ENCODE measurements at places on chromosomes 1 and 21.

DNA sequence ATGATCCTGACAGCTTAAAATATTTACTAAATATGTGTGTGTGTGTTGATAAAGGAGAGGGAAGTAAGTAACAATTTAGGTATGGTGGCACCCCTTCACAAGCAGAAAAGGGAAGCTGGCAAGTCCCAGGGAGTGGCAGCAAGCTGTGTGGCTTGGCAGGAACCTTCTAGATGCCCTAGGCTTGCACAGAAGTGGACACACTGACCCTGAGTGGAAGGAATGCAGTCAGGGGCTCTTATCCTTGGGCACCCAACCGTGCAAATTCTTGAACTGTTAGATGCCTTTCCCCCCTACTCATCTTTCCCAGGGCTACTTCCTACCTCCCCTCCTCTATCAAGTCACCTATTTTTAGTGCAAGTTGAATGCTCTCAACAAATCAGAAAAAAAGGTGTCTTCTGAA, 18.9 kb downstream of the ACP6 start:
- DNase-seq, result no peak

- DNase-seq, result no peak
These were observed 658.6 kb upstream of the CAMK1G start for GRCh38 chr1:208924928-208925327.

GRCh38 chr1:169925505-169926482, 32.1 kb upstream of the SCYL3 start:
- no peak for DNase-seq

- no peak for DNase-seq
These were observed 459 bp downstream of the CAPZB start for GRCh38 chr1:19484798-19485361.

DNA sequence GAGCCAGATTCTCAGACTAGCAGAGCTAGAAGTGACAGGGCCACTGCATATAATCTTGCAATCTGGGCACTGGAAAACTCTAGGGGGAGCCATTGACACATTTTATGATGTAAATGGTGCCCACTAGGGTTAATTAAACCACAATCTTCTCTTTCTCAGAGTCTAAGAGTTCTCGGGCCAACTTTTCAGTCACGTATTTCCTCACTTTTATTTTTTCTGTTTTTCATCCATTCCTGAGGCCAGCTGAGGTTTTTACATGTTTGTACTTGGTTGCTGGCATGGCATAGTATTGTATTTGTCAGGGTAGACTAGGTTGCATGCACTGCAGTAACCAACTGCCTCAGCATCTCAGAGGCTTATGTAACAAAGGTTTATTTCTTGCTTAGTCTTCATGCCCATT, 138.2 kb downstream of the ZNF326 start:
- no peak for DNase-seq

DNA sequence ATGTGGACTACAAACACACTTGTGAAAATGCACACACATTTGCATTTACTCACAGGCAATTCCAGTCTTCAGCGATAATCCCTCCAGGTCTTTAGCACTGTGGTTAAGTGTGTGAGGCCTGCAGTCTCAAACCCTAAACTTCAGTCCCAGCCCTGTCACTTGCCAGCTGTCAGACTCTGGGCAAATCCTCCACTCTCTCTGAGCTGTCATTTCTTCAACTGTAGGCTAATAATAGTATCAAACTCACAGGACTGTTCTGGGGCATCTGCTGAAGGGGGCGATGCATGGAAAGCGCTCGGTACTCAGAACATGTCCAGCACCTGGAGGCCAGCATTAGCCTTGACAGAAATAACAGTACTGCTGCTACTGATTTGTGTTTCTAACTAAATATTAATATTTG, 48.2 kb downstream of the NEK2 start:
- DNase-seq, result no peak

- no peak for DNase-seq
These were observed 277.6 kb downstream of the PBX1 start for GRCh38 chr1:164836614-164837018.

DNA sequence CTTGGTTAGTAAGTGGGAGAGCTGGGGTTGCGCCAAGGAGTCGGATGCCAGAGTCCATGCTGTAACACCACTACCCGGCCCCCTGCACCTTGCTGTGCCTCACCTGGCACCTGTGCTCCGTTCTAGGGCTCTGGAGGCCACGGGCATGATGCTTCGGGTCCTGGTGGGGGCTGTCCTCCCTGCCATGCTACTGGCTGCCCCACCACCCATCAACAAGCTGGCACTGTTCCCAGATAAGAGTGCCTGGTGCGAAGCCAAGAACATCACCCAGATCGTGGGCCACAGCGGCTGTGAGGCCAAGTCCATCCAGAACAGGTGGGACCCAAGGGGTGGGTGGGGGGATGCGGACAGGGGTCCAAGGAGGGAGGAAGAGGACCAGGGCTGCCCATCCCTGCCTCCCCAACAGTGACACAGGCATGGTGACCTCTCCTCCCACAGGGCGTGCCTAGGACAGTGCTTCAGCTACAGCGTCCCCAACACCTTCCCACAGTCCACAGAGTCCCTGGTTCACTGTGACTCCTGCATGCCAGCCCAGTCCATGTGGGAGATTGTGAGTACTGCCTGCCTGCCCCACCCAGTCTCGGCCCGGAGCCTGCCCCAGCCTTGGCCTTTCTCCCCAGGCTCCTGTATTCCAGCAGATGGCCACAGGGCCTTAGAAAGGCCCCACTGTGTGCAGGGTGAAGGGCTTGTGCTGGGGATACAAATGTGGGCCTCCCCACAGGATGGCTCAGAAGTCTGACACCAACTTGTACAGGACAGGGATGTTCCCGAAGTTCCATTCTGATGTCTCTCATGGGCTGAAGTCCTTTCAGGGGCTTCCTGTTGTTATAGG, 9.6 kb upstream of the HTR6 start:
- DNase-seq, result no peak

- no peak for DNase-seq
These were observed 25.2 kb downstream of the PLPPR5 start for GRCh38 chr1:98979463-98979862.

DNA sequence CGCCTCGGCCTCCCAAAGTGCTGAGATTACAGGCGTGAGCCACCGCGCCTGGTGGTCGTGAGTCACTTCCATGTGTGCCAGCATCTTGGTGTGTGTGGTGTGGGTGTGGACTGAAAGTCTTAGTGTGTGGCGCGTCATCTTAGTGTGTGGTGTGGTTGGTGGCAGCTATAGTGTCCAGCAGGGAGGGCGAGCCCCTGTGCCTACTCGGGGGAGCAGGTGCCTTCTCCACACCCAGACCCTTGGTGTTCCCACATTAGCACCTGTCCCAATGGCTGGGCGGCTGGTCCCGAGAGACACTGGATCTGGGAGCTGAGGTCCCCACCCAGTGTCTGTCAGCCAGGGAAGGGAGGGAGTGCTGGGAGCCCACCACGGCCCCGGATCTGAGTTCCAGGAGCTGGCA, 2.8 kb downstream of the SCNN1D start:
- no peak for DNase-seq

- no peak for DNase-seq
These were observed 179.6 kb upstream of the CAMK1G start for GRCh38 chr1:209403921-209404320.

- DNase-seq, result no peak
These were observed 76.4 kb upstream of the PRMT6 start for GRCh38 chr1:106980121-106980520.

GRCh38 chr1:22341791-22342605, 109.7 kb upstream of the ZBTB40 start:
- no peak for DNase-seq

DNA sequence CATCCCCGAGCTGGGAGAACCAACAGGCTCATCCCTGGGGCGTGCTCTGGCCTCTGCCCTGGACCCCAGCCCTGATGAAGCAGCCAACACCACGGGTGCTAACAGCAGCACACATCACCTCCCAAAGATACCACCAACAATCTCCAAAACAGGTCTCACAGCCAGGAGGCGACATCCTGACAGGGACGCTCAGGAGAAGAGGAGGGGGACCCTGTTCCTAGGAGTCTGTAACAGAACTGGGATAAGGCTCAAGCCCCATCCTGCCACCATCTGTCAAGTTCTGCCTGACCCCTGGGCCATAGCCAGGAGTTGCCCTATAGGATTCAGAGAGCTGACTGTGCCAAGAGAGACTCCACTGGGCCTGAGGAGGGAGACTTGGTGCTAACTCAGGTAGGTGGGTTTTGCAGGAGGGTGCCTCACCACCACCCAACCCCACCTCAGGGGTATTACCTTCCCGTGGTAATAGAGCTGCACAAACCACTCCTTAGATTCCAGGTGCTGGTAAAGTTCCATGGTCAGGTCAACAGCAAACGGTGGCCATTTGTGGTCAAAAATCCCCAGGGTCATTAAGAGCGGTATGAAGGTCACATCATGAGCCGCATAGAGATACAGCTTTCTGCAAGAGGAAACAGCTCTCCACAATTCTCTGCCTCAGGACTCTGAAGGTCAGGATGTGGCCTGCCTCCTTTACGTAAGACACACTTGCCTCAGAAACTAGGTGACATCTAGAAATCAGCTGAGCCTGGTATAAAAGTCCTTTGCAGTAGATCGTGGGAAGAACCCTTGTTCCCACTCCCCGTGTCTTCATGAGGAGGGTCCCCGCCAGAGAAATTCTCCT, 22.3 kb downstream of the ACP6 start:
- no peak for DNase-seq

DNA sequence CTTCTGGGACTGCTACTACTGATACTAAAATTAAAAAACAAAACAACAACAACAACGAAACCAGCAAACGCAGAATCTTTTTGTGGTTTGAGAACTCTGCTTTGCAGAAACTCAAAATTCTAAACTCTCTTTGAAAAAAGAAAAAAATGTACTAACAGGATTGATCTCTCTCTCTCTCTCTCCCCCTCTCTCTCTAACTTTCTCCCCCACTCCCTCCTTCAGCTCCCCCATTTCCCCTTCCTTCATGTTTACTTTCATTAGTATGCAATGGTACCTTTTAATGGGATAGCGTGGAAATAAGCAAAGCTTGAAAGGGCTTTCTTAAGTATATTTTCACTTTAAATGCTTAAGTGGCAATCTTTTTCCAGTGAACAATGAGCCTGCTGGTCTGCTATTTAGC, 562.6 kb upstream of the ADGRL2 start:
- DNase-seq, result no peak

- DNase-seq, result no peak
These were observed 37.3 kb upstream of the STUM start for GRCh38 chr1:226511296-226511695.

DNA sequence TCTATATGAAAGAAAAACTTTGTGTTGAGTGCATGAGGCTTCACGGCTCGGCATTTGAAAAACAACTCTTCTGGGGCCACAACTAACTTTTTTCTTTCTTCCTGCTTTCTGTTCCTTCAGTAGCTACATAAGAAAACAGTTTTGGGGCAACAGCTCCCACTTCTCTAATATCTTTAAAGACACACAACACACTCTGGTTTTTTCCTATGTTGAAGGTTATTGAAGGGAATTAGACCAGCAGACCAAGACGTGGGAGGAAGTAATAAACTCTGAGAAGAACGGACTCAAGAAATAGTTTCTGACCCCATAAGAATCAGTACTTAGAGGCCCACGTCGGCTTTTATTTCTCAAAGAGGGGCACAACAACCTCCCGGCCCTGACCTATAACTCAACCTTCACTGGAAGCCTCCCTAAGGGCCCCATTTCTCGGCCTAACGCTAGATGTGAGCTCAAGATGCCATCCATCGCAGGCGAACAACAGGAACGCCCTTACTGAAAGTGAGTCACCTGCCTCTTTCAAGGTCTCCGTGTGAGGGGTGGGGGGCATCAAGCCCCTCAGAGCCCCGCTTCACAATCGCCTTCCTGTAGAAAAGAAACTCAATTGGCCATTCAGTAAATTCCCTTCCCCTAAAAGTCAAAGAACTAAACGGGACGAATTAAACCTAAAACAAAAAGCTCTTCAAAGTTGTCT, 844 bp downstream of the ZMYM6 start:
- no peak for DNase-seq

GRCh38 chr1:59007820-59008598, 224.2 kb upstream of the JUN start:
- DNase-seq, result no peak

DNA sequence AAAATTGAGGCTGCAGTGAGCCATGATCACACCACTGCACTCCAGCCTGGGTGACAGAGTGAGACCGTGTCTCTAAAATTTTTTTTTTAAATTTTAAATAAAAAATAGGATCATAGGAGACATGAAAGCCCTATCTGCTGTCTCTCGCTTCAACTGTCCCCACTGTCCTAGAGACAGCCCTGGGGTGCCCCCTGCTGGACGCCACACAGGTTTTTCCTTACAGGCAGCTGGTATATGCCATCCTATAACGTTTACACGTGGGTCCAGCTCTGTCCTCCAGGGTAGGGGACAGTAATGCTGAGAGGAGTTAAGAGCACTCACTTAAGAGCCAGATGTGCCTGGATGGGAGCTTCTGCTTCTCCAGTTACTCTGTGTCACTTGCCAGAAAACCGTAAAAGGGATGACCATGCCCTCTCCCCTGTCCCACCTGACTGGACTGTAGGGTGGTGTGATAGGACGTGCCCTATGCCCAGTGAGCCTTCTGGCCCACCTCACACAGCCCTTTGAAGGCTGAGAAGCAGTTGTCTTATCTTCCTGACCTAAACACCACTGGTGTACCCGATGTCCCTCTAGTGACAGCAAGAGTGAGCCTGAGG, 8.5 kb downstream of the FBXO2 start:
- DNase-seq, result peak; percentile 40

DNA sequence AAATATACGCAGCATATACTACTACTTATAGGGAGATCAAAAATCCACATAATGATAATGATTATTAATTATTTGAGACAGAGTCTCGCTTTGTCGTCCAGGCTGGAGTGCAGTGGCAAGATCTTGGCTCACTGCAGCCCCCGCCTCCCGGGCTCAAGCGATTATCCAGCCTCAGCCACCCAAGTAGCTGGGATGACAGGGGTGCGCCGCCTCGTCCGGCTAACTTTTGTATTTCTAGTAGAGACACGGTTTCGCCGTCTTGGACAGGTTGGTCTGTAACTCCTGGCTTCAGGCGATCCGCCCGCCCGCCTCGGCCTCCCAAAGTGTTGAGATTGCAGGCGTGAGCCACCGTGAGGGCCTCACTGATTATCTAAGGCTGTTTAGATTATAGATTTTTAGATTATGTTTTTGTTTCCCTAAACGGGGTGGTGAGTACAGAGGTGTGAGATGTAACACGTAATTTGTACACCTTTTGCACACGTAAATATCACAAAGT, 548 bp upstream of the SLC25A33 start:
- DNase-seq, result no peak

- no peak for DNase-seq
These were observed 23.0 kb upstream of the SPSB1 start for GRCh38 chr1:9269721-9270120.

GRCh38 chr1:69191335-69191734, 376.4 kb upstream of the LRRC7 start:
- no peak for DNase-seq

Data from pulmonary artery endothelial cell (primary cell).